ENCODE measurements at places on chromosomes 13 and 19.

GRCh38 chr13:36914648-36915047 is 5.4 kb downstream of the SMAD9 start:
- no peak for DNase-seq

GRCh38 chr19:29372461-29372860 is 153.3 kb upstream of the VSTM2B start:
- no peak for DNase-seq

- DNase-seq: no peak
Measured at GRCh38 chr19:30339624-30340525, 32.3 kb upstream of the ZNF536 start.

DNA sequence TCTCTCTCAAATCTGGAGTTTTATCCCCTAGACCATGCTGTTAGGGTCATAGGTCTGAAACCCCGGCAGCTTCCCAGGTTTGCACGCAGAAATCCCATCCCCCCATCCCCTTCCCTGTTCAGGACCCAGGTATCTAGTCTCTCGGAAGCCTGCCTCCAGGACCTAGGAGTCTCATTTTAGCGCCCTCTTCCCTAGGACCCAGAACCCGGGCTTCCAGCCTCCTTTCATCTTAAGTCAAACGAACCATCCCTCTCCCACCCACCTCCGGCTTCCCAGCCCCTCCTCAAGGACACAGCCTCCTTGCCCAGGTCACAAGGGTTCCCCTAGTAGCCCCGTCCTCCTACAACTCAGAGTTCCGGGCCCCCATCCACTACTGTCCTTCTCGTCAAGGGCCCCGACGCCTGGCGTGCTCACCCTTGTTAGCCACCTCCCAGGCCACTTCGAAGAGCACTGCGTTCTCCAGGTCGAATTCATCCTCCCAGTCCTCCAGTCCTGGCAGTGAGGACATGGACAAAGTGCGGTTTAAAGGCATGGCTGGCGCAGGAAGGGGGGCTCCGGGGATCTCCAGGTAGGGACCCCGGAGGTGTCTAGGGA is 431 bp downstream of the GYS1 start:
- DNase-seq: no peak

DNA sequence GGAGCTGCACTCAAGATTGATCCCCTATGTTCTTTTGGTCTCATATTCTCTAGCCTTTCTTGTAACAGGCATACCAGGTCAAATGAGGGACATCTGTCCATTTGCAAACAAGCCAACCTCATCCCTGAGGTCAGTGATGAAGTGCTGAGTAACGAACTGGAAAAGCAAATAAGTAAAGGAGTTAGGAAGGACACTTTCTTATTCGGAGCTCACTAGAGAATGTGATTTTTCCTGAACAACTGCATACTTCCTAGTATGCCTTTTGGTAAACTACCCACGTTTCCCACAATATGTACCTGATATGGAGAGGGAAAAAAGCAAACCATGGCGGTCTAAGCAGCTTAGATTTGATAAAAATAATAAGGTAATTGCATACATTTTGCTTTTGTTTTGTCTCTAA is 91.0 kb upstream of the MYCBP2 start:
- no peak for DNase-seq

DNA sequence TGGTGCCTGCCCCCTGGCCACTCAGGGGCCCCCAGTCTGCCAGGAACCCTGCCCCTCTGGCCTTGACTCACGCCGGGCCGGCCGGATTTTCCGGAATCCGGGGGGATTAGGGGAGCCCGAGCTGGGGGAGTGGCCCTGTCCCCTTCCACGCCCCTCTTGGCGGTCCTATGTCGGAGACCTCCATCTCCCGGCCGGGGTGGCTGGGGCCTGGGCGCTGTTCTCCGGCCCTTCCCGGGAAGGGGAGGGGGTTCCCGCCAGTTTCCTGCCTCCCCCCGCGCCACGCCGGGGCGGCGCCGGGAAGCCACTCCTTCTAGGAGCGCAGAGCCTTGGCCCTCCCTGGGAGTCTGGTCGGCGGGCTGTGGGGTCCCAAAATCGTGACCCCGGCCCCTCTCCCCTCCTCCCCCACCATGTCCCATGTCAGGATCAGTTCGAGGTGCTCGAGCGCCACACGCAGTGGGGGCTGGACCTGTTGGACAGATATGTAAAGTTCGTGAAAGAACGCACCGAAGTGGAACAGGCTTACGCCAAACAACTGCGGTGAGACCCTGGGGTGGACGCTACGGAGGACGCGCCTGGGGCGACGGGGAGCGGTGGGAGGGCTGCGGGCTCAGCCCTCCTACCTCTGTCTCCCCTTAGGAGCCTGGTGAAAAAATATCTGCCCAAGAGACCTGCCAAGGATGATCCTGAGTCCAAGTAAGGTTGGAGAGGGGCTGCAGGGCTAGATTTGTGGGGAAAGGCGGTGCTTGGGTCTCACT is 1.3 kb downstream of the TRIP10 start:
- DNase-seq: no peak

GRCh38 chr13:97460853-97461252 is 26.9 kb downstream of the RAP2A start:
- no peak for DNase-seq

GRCh38 chr13:75803164-75803611 is 167.1 kb downstream of the LMO7 start:
- no peak for DNase-seq

DNA sequence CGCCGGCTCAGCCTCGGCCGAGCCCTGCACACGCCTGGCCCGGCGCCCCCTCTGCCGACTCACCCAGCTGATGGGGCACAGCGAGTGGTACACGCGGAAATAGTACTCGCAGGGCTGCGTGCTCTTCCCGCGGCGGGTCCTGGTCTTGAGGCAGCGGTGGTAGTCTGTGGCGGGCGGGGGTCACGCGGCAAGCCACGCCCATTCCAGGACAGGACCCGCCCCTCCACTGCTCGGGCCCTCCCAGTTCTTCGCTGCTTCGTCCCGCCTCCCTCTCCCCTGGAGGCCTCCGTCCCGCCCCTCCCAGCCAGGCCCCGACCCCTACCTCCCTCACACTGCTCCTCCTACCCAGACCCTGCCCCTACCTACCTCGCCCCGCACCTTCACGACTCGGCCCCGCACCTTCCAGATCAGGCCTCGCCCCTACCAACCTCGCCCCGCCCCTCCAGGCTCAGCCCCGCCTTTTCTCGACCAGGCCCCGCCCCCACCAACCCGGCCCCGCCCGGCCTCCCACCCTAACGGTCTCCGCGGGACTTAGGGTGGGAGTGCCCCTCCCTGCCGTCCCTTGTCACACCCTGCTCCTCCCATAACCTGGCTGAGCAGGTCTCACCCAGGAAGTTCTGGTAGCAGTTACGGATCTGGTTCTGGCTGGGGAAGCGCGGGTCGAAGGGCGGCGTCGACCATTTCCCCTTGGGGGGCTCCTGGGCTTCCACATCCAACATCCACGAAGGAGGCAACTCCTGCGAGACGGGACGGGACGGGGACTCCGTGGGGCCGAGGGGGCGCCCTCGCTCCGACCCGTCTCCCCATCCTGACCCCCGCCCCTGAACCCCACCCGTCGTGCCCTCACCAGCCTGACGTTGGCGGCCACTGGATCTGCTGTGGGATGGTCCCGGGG is 469 bp downstream of the COX6B2 start:
- DNase-seq: no peak

GRCh38 chr13:111211789-111212516 is 96.8 kb downstream of the ARHGEF7 start:
- DNase-seq: no peak

DNA sequence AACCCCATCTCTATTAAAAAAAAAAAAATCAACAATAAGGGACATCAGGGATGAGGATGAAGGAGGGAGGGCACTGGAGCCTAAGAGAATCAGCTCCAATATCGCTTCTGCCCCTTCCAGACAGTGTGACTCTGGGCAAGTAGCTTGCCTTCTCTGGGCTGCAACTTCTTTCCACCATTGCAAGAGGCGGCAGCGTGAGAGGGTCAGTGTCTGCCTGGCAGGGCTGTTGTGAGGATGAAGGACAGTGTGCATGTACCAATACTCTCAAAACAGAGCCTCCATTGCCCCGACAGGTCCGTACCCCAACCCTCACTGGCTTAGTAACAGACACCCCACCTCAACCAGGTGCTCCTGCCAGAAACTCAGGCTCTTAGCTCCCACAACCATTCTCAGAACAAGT is 15.3 kb upstream of the LENG8 start:
- DNase-seq: no peak

DNA sequence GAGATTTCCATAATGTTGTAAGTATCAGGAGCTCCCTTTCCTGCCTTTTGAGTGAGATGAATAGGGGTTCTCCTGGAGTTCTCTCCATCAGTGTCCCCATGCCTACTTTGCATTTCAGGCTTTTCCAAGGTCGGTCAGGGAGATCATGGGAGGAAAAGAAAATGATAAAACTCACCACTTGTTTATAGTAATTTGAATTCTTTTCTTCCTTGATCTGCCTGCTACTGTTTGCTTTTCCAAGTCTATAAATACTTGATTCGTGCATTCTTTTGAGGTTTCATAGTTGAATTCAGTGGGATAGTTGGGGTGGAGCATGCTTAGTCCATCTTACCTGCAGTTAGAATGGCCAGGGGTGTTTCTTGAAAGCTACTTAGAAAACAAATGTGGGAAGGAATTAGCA is 51.5 kb downstream of the PCCA start:
- no peak for DNase-seq

GRCh38 chr13:42107421-42107820 is 59.0 kb downstream of the DGKH start:
- no peak for DNase-seq
